ENCODE measurements at places on chromosomes 7 and 10. TPM values are rescaled to one million over a fixed set of nuclear protein-coding genes. Genes with fewer than 3 reads are reported as not detected.

Gene HK1
- total RNA-seq: 115 TPM

Gene GPRIN2
- total RNA-seq: 4.7 TPM

Gene CCL24
- total RNA-seq: not detected

Gene TCAF2
- 10.7 TPM for total RNA-seq

Gene POP7
- 40.0 TPM for total RNA-seq

All from placental epithelial cell (primary cell).